ENCODE measurements at places on chromosomes 11 and 22.

GRCh38 chr11:26958702-26959049, 35.2 kb upstream of the FIBIN start:
- no peak for DNase-seq

DNA sequence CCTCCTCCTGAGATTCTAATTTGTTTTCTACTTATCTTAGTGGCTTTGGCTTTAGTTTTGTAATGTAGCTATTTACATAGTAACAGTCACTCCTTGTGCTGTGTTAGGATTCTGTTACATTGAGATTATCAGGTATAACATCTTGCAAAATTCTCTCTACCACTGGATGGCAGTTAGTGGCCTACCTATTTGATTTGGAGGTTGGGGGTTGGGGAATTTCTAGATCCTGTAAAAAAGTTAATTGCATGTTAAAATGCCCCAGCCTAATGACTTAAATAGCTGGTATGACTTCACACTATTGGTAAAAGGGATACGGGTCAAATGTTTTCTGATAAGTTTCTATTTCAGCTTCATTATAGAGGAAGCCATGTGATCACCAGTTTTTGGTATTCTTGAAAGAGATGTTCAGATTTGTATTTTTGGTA, 2.8 kb downstream of the GRK3 start:
- no peak for DNase-seq

DNA sequence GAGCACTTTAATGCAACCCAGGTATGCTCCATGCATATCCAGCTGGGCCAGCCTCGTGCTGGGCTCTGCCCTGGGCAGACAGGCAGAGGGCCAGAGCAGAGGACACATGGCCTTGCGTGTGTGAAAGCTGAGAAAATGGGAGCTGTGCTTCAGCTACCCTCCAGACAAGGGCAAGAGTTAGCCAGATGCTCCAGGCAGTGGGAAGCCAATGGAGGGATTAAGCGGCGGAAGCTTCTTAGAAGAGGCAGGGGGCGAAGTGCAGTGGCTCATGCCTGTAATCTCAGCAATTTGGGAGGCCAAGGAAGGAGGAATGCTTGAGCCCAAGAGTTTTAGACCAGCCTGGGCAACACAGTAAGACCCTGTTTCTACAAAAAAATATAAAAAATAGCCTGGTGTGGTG, 9.8 kb upstream of the ARHGEF17 start:
- DNase-seq: no peak

DNA sequence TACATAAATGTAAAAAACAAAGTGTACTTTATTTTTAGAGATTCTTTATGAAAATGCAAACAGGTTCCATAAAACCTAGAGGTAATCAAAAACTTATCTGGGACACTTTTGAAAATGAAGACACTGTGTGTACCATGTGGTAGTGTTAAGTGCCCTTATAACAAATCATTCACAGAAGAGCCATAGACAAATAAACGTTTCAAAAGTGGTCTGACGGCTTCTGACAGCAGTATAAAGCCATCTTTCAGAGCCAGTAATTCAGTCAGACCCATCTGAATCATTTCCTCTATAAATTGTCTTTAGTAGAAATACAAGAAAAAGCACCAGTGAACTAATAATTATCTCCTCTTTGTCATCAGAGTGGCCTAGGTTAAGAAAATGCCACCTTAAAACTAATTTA, 100.0 kb downstream of the PAX6 start:
- DNase-seq: no peak

DNA sequence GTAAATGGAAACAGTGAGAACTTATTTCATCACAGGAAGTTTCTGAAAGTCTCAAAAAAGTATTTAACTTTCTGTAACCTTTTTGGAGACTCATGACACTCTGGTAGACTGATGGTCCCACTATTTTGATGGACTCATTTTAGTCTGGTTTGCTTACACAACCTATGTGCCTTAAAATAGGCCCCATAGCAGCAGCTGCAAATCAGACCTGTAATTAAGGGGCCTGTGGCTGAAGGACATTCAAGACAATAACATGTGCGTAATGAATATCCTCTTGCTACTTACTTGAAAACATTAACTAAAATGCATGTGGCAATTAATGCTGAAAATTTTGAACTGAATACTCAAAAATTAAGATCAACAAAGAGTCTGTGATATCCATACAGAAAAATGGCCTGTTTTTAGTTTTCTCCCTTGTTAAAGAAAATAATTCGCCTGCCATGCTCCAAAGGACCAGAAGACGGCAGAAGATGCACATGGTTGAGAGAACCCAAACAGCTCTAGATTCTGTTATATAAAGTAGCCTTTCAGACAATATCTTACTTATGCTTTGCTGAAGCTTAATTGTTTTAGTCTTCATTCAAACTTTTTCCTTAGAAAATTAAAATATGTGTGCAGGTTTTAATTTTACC, 568.5 kb downstream of the KCNA4 start:
- DNase-seq: peak; percentile 10

DNA sequence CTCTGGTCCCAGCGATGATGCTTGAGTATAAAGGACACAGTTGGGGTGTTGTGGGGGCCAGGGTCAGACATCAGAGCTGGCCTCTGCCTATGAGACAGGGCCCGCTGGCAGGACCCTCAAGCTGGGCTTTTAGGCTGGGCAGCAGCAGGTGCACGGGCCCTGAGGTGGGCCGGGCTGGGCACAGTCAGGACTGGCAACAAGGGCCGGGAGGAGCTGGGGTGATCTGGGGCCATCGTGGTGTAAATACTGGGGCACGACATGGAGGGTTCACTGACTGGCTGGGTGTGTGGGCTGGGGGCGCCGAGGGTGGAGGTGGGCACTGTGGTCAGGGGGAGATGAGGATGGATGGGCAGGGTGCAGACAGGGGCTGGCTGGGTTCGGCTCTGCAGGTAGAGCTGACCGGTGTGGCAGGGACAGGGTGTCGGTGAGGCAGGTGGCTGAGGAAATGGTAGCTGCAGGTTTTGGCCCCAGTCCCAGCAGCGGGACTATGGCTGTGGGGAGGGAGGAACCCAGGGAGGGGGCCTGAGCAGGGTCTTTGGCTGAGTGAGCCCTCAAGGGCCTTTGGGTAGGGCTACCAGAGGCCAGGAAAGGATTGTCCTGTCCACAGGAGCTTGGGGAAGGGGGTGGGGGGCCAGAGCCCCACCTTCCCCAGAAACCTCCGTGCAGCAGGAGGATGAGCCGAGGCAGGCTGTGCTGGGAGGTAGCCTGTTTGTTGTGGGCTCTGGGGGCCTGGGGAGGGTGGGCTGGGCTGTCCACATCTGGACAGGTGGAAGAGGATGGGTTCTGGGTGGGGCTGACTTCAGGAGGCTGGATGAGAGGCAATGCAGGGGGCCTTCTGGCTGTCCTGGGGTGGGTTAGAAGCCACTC, 81.4 kb downstream of the KCNQ1 start:
- peak; percentile 4 for DNase-seq

- DNase-seq: peak; percentile 0
Measured at GRCh38 chr22:49366437-49366836, 461.2 kb downstream of the BRD1 start.

- DNase-seq: no peak
Measured at GRCh38 chr22:41725510-41726110, 26.3 kb downstream of the MEI1 start.

- no peak for DNase-seq
Measured at GRCh38 chr11:91776655-91777054, 448.0 kb upstream of the FAT3 start.

- DNase-seq: no peak
Measured at GRCh38 chr11:62724171-62724570, 3.1 kb downstream of the HNRNPUL2 start.

DNA sequence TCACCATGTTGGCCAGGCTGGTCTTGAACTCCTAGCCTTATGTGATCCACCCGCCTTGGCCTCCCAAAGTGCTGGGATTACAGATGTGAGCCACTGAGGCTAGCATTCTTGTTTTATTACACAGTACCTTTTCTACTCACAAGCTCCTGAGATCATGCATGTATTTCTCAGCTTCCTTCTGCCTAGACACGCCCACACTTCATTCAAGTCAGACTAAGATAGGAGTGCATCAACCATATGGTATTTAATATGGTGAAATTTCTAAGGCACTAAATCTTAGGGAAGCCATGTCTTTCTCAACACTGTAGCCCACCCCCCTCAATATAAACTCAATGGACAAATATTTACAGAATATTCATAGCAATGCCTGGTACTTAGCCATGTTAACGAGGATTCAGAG, 62.1 kb downstream of the SLC25A17 start:
- DNase-seq: no peak

- no peak for DNase-seq
Measured at GRCh38 chr11:2653930-2654739, 45.7 kb downstream of the KCNQ1OT1 start.

DNA sequence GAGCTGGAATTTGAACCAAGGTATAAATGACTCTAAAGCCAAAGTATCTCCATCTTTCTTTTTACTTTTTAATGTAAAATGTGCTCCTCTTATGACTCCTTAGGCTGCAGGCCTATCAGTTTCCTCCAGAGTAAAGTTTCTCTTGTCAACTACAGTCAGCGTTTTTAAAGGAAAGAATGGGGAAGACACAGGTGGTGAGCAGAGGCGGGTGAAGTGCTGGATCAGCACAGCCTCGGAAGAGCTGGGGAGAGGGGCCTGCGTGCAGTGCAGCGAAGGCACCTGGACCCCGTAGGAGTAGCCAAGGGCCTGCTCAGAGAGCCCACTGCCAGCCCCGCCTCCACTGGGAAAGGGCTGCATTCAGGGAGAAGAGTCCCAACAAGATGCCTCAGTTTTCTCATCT, 48.8 kb upstream of the ALX4 start:
- DNase-seq: no peak

- DNase-seq: no peak
Measured at GRCh38 chr22:30186041-30186440, 60.5 kb downstream of the LIF start.

DNA sequence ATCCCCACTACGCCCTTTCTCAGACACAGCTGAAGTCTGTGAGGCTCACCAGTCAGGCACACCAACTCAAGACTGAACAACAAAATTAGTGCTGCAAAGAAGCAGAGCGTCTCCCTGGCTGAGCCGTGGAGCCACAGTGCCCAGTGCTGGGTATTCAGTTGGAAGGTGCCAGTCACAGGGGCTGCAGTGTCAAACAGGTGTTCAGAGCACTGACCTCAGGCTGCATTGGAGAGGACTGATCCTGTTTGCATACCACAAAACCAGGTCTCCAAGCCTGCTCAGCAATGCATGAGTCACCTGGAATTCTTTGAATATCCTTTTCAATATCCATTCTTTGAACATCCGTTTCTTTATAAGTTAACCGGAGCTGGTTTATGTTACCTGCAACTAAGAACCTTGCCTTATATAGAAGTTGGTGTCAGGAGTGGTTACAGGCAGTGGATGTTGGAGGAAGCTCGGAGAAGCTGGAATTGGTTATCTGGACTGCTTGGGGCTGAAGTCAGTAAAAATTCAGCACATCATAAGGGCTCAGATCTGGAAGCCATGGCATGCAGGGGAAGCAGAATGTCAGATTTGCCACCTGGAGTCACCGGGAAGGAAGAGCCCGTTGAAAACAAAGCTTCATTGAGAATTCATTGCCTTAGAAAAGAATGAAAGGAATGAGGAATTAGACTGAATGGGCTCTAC, 30.3 kb downstream of the PDGFB start:
- DNase-seq: no peak

GRCh38 chr11:27022659-27023251, 17.9 kb upstream of the BBOX1 start:
- DNase-seq: no peak

GRCh38 chr11:85483861-85484260, 143.3 kb downstream of the DLG2 start:
- DNase-seq: no peak

GRCh38 chr22:33606504-33606903, 313.8 kb downstream of the LARGE1 start:
- DNase-seq: no peak

DNA sequence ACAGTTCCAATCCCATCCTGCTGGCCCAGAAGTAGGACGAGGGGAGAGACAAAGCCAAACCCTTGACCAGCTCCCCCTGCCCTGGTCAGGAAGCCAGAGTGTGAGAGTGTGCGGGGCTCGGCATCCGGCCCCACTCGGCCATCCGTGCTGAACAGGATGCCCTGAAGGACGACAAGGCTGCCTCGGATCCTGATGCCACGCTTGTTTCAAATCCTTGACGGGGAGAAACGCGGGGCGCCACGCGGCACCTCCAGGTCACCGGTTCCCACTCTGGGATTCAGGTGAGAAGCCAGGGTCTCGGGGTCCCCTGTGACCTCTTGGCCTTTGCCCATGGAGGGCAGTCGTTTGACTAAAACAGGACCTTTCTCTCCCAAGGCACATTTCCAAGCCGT, 167.8 kb downstream of the BRD1 start:
- DNase-seq: no peak

DNA sequence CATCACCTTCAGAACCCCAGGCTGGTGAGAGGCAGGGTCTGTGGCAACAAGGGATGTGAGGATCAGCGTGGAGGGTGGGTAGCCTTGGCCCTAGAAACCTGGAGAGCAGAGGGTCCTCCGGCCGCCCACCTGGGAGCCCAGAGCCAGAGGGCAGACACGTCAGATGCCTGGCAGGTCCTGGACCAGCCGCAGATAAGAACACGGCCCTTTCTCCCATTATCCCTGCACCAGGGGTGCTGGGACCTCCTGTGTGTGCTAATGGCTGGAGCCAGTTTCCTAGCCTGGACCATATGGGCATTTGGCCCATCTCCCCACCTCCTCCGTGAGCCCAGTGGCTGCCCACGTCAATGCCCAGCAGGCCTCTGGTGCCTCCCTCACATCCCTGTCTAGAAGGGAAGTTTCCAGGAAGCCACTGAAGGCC, 88.4 kb downstream of the MORC2 start:
- no peak for DNase-seq
